ENCODE measurements at places on chromosomes 7 and 10. TPM values are rescaled to one million over a fixed set of nuclear protein-coding genes. Genes with fewer than 3 reads are reported as not detected.

The SPDYE1 gene
- total RNA-seq: 0.09 TPM

The MOGAT3 gene
- not detected for total RNA-seq

The GIMAP2 gene
- 14.1 TPM for total RNA-seq

The PDE1C gene
- total RNA-seq: 14.3 TPM

GRCh38 chr10:105681051-105681450, 1040.0 kb downstream of the SORCS3 start:
- DNase-seq: no peak

DNA sequence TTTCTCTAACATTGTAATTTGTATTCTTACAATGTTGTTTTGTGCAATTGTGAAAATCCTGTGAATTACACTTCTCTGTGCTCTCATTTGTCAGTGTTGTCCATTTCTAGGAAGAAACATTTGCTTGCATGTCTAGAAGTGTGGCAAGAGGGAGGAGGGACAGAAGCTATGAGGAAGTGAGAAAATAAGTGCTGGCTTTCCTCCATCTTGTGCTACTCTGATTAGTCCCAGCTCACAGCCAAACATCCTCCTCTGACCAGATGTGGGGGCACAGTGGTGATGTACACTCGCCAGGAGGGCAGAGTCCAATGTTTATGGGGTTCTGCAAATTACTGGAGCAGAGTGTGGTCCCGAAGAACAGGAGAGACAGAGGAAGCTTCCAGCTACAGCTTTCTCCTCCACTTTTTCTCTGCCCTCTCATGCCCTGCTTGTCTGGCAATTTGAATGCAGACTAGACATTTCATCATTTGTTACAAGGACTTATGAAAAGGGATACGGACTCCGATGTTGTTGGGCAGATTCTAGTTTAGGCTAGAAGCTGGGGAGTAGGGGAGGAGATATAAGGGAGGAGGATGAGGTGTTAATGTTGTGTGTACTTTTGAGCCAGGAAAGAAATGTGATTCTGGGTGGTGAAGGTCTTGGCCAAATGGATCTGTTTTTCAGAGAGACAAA, 131.0 kb upstream of the C1GALT1 start:
- DNase-seq: no peak

GRCh38 chr10:110352930-110353243, 48.2 kb upstream of the SMNDC1 start:
- DNase-seq: no peak

- peak; percentile 89 for DNase-seq
Observed at GRCh38 chr10:14837003-14837756, 657 bp downstream of the CDNF start.
